Activated naive CD4-positive, alpha-beta T cell treated with Interleukin-2 at 50 U/mL for 16 hours (primary cell): ENCODE measurements at places on chromosomes 1 and 21.

GRCh38 chr1:68293122-68293521 lies 60.8 kb upstream of the WLS start:
- no peak for DNase-seq

DNA sequence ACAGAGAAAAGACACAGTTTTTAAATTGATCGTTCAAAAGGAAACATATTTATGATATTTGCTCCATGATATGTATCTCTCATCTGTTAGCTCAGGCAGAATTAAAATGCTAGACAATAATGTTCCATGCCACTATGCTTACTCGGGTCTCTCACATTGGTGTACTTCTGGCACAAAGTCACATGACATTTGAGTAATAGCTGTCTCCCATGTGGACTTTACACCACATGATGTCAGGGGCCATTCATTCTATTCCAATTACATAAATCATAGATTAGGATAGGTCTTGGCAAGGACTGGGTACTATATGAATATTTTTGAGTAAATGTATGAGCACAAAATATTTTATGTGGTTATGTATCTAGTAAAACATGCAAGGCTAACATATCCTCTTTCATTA lies 648.4 kb downstream of the PLA2G4A start:
- no peak for DNase-seq

- no peak for DNase-seq
Observed at GRCh38 chr1:82273816-82274215, 473.1 kb downstream of the ADGRL2 start.

GRCh38 chr1:199751506-199751905 lies 276.0 kb upstream of the NR5A2 start:
- DNase-seq, result no peak

DNA sequence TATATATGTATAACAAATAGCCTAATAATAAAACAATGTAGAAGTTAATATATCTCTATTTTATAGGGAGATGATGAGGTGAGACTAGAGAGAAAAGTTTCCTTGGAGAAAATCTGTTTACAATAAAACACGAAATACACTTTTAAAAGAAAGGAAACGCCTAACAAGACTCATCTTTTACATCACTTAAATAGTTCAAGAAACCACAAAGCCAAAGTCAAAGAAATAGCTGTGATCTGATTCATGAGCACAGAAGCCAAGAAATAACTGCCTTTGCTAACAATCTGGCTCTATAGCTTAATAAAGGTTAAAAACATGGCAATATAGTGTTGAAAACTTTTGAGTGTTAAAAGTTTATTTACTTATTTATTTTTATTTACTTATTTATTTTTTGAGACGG lies 61.5 kb downstream of the TOR3A start:
- DNase-seq, result no peak

DNA sequence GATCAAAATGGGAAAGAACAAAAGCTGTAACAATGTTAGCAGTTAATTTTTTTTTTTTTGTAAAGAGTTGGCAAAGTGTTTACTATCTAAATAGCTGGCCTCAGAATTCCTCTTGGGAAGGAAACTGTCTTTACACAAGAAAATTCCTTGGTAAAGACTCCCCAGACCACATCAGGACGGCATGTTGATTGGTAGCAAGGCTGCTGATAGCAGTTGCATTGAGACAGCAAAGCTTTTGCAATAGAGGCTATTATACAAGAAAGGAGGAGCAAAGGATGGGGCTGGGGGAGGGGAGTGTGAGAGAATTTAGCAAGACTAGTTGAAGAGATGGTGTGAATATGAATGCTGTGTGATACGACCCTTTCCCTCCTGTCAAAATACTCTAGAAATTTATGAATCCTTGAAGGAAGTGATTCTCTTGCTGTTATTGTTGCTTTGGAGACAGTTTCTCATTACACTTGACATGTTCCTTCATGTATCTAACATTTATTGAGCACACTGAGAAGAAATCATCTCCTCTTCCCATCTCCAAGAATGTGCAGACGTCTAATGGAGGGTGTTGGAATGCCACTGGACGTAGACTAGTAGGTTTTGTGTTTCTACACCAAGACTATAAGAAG lies 355.6 kb downstream of the SIPA1L2 start:
- DNase-seq, result no peak

- DNase-seq, result no peak
Observed at GRCh38 chr1:174242856-174243255, 83.5 kb downstream of the RABGAP1L start.

DNA sequence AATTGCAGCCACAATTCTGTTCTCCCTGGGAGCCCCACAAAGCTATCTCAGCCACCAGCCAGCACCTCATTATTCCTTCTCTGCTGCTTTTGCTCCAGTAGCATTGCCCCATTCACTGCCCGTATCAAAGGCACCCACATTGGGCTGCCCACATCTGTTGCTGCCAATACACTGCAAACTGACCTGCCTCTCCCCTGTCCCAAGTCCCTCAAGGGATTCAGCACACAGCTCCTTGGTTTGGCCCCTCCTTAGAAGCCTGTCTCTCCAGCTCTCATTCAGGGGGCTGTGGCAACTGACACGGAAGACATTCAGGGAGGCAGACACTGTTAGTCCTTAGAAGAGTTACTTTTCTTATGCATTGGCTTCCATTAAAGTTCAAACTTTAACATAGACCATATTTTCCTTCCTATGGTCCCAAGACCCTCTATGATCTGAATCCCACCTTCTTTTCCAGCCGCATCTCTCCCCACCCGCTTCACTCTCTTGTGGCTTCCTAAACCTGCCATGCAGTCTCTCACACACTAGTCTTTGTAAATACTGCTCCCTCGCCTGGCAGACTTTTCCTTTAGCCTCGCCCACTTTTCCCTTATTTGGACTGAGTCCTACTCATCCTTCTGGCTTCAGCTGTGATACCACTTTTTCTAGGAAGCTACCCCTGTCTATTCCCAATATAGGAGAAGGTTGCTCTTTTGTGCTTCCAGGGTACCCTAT lies 19.3 kb upstream of the KLHDC8A start:
- no peak for DNase-seq
